Right ventricle myocardium inferior (tissue), 1 donor: ENCODE measurements at places on chromosomes 11 and 22. TPM values are rescaled to one million over a fixed set of nuclear protein-coding genes. Genes with fewer than 3 reads are reported as not detected.

CCDC134 gene
- 4.1 TPM for total RNA-seq

PKP3 gene
- total RNA-seq, result 0.32 TPM

MAFF gene
- 4.7 TPM for total RNA-seq

DDTL gene
- total RNA-seq, result 1.5 TPM

- DNase-seq, result no peak
These were observed 36.0 kb upstream of the LDLRAD3 start for GRCh38 chr11:35907648-35908431.

- DNase-seq, result no peak
These were observed 12.8 kb upstream of the APOBEC3A start for GRCh38 chr22:38944653-38945052.

GRCh38 chr11:72814286-72815109 lies at the start of gene ATG16L2:
Gene ATG16L2, plus strand, starts transcription at chr11:72814411. Its CDS starts 35 bp downstream, at chr11:72814446.
- peak; percentile 94 for DNase-seq

DNA sequence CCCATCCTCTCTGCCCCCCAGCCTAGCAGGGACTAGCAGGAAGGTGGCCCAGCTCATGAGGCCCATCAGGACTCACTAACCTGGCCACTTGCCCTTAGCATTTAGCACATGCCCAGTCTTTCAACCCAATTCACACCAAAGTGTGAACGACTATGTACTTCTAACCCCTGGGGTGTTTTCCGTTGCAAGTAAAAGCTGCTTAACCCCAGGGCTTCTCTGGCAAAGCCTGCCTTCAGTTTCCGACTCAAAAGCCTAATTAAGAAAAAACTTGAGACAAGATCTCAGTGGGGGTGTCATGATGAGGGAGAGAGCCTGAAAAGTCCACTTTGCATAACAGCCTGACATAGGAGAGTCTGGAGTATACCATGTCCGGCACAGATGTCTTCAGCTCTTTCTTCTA lies 347.8 kb downstream of the MN1 start:
- no peak for DNase-seq

DNA sequence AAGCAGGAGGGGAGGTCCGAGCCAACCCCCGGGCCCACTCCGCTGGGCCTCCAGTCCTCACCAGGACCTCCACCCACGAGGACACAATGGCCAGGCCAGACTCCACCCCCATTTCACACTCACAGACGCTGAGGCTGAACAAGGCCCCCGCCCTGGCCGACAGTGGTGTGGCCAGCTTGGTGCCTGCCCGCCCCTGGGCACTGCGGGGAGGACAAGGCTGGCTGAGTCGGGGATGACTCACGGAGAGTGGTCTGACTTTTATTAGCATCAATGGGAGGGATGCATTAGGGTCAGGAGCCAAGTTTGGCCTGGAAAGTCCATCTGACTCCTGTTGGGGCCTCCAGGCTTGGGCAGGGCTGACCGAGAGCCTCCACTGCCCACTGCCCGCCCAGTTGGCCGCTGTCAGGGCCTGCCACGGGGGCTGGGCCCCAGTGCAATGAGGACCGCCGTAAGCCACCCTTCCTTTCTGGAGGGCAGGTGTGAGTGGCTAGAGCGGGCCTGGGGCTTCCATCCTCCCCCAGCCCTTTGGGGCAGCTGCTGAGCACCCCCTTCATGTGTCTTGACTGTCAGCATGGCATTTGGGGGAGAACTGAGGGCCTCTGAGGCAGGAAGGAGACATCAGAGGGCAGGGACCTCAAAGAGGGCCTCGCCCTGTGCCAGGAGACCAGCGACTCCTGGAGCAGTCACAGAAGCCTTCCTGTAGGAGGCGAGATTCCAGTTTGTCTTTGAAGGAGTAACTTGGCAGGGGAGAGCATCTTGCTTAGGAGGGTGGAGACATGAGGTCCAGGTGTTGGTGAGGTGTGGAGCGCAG lies 10.6 kb downstream of the TSPAN32 start:
- no peak for DNase-seq

- no peak for DNase-seq
These were observed 49.6 kb upstream of the ALKBH3 start for GRCh38 chr11:43830928-43831440.

DNA sequence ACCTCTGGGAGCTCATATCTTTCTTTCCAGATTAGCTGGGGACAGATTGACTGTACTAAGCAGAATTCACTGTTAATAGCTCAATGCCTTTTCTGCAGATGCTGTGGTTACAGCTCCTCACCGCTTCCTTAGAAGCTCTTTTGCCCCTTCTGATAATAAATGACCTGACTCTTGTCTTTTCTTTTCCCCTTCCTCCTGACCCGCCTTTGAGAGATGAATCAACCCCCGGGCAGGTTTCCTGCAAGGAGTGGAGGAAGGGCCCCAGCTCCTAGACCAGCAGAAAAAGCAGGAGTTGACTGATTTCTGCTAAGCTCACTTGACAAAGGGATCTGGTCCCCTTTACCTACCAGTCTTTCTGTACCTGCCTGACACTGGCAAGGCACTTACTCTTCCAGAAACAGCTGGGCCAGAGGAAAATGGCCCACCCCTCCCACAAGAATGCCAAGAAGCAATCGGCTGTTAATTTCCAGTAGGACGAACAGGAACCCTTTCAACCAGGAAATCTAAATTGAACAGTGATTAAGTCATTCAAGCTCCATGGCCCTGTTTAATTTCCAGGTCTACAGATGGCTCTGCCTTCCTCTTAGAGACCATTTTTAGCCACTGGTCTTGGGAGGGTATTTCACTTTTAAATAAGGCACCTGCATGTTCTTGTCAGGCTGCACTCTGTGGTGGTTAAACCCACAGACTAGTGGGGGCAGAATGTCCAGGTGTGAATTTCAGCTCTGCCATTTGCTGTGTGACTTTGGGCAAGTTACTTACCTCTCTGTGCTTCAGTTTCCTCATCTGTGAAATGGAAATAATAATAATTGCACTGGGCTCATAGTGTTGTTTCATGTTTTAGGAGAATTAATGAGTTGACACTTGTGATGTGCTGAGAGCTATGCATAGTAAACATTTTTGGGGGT lies 67.5 kb downstream of the PRR5L start:
- no peak for DNase-seq

DNA sequence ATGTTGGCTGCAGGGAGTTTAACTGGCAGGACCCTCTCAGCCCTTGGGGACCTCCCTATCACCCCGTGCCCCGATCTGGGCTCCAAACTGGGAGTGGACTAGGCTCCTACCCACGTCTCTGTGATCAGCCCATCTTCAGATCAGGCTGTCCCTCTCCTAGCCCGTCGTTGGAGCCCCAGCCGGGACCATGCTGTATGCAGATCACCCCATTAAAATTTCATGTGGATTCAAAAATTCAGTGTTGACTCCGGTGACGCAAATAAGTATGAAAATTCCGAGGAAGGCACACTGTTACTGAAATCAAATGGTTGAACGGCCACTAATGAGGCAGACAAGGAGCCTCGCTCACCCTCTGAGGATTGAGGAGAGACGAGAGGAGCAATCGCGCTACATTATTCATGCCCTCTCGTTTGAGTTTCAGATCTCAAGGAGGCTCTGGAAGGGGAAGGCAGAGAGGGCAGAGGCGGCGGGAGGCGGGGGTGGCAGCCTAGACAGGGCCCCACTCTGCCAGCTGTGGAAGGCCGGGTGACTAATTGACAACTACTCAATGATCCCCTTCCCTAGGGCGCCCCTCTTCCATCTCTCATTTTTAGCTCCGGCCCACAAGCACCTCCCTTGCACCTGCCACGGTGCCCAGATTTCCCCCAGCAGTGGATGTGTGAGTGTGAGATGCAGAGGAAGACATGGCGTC lies 255.4 kb downstream of the MIAT start:
- no peak for DNase-seq
